ENCODE measurements at places on chromosomes 7 and 10.

DNA sequence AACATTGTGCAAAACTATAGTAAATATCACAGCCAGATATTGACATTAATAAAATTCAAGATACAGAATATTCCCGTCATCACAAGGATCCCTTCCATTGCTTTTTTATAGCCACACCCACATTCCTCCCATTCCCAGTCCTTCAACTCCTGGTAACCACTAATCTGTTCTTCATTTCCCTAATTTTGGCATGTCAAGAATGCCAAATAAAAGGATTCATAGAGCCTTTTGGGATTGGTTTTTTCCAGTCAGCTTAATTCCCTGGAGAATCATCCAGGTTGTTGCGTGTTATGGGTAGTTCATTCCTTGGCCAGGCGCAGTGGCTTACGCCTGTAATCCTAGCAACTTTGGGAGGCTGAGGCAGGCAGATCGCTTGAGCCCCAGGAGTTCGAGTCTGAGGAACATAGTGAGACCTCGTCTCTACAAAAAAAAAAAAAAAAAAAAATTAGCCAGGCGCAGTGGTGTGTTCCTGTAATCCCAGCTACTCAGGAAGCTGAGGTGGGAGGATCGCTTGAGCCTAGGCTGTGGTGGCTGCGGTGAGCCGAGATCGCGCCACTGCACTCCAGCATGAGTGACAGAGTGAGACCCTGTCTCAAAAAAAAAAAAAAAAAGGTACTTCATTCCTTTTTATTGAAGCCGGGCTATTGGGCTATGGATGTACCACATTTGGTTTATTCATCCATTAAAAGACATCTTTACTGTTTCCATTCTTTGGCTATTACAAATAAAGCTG, 2.7 kb downstream of the OGDH start:
- no peak for DNase-seq

- DNase-seq: no peak
Measured at GRCh38 chr7:15688911-15689310, 2.4 kb upstream of the MEOX2 start.

DNA sequence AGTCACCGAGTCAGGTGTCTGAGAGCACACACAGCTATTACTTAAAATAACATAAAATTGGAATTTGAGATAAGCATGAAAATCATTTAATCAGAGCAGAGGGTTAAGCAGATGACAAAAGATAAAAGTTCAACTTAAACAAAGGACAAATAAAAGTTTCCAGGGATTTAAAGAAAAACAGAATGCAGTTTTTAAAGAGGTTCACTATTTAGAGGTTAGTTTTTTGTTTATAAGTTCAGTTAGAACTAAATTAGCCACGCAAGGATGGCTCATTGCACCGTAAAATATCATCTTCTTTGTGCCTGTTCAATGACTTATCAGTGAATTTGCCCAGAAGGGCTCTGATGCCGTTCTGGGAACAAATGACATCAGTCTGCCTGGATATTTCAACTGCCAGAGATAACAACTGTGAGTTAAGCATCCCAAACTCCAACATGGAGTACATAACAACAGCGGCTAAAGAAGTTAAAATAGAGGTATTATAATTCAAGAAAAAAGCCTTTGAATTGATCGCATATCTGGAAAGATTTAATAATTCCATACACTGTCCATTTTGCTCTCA, 107.8 kb downstream of the ANK3 start:
- no peak for DNase-seq

DNA sequence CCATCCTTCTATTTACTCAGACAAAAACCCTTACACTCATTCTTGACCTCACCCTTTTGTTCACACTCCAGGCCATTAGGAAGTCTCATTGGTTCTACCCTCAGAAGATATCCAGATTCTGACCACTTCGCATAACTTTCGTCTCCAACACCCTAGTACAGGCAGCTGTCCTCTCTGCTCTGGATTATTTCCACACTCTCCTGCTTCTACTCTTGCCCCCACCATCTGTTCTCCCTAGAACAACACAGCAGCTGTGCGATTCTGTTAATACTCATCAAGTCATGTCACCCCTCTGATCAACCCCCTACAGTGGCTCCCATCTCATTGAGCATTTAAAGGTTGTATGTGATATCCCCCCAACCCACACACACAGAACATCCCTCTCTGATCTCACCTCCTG, 15.5 kb upstream of the TRIL start:
- no peak for DNase-seq
